Cerebellar cortex (tissue), 1 donor: ENCODE measurements at places on chromosomes 3 and 15.

DNA sequence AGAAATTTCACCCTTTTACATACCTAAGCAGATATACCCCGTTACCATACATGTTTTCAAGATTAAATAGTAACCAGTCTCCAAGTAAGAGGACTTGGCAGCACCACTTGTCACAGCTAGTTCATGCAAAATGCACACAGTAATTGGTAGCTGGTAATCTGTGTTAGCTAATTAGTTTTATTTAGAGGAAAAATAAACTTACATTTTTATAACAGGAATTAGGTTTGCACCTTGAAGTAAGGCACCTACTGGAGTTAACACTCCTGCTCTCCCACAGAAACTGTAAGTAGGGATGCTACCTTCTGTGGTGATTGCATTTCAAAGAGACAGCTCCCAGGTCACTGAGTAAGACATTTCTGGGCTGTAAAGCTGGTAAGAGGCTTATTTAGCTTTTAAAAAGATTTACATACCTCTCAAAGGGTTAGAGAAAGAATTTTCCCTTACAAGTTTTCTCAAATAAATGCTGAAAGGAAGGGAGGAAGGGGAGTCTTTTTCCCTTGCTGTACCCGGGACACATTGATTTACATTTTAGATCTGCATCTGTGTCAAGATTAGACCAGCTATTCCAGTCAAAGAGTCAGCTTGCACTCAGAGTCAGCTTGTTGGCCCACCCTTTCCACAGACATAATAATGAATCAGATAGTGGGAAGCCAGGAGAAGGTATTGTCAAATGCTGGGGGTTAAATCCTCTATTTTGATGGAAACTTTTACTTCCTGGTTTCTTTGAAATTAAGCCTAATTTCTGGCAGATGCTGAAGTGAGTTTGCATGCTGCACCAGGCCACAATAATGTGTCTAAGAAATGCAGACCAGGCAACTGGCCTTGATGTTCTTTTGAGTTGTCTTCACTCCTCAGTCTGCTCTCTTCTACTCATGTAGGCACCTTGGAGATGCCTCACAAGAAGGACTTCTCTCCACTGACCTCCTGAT is 77.6 kb upstream of the CHD2 start:
- peak; percentile 65 for DNase-seq

GRCh38 chr3:170907637-170908234 is 701 bp downstream of the EIF5A2 start:
- no peak for DNase-seq

GRCh38 chr15:75063338-75063737 is 39.9 kb downstream of the PPCDC start:
- DNase-seq: no peak

DNA sequence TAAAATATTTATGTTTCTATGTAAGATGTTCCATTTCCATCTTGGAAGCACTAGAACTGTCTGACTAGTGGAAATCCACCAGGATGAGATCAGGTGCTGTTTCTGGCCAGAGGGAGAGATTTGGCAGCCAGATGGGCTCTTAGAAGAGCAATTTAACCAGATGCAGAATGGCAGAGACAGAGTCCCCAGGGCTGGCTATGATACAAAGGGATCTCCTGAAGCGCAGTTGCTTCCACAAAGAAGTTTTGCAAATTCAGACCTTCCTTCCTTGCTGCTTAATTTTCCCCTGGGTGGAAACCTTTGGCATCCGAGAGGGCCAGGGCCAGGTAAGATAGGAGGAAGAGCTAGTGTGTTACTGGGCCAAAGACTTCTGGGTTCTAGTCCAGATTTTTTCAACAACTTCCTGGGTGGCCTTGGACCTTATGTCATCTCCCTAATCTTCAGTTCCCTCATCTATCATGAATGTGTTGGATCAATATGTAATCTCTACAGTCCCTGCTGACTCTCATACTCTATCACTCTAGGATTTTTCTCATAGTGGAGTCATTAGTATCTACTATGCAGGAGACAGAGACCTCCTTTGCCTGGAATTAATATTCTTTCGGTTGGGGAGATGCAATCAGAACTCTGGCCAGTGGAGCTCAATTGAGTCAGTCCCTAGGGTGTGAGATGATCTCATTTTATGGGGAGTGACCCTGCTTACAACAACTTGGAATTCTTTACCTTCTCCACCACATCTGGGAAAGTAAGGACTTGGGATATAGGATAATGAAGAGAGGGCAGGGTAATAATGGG is 41.1 kb upstream of the NDUFB4 start:
- peak; percentile 13 for DNase-seq

- no peak for DNase-seq
Observed at GRCh38 chr15:68734352-68734751, 86.3 kb downstream of the ANP32A start.

DNA sequence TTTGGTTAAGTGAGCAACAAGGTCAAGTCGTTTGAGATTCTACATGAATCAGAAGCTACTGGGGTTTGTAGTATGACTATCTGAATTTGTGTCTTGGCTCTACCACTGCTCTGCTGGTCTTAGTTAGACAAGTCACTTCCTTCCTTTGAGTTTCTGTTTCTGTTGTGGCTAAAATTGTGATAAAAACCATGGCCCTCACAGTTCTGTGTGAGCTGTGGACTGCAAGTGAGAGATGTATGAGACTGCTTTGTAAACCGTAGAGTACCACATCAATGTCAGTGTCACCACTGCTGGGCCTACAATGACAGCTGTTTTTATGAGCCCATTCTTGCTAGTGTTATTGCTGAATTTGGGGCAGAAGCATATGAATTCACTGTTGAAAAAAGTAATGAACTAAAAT is 32.7 kb downstream of the RARB start:
- DNase-seq: no peak

DNA sequence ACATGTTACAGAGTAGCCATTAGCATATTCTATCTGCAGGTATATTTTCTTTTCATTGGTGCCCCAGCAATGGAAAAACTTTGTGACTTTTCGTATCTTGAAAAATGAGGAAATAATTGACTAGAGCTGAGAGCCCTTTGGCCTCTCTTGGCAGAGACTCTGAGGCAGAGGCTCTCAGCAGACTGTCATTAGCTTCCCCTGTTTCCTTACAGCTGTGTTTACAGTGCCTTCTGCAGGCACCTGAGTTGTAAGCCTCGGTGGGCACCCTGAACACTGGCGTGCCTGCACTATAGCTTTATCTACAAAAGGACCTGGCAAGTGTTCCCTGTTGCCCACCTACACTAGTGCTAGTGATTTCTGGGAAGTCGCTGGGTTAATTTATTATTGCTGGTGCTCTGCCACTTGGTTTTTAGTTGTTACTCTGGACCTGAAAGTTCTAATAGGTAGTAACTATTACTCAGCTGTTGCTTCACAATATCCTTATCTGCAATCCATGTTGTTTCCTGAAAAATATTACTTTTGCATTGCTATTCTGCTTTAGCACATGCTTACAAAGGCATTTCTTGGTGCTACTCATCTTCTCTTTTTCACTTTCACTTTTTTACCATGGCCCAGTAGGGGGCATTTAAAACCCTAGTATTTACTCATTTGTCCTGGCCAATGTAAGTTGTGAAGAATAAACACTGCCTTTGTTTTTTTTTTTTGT is 7.8 kb upstream of the GPR171 start:
- DNase-seq: no peak

GRCh38 chr3:120636795-120637401 is 40.8 kb downstream of the NDUFB4 start:
- DNase-seq: no peak

GRCh38 chr3:126524429-126524988 is 554 bp downstream of the CHST13 start:
- no peak for DNase-seq

DNA sequence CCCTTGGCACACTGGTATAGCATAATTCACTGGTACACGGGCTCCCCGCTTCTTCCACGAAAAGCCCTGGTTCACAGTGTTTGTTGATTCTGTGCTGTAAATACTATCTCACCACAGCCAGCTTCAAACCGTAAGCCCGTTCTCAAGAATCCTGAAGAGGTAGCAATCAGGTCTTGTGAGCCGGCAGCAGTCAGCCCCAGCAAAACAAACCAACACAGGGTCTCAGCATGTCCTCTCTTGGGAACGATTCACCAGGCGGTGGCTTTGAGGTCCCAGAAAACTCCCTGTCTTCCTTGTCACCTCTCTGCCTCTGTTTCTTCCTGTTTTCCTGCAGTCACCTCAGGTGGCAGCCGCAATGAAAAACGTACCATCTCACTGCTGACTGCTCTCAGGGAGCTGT is 19.1 kb upstream of the FAM3D start:
- no peak for DNase-seq

GRCh38 chr3:42800251-42800650 is 4.0 kb downstream of the HIGD1A start:
- no peak for DNase-seq

DNA sequence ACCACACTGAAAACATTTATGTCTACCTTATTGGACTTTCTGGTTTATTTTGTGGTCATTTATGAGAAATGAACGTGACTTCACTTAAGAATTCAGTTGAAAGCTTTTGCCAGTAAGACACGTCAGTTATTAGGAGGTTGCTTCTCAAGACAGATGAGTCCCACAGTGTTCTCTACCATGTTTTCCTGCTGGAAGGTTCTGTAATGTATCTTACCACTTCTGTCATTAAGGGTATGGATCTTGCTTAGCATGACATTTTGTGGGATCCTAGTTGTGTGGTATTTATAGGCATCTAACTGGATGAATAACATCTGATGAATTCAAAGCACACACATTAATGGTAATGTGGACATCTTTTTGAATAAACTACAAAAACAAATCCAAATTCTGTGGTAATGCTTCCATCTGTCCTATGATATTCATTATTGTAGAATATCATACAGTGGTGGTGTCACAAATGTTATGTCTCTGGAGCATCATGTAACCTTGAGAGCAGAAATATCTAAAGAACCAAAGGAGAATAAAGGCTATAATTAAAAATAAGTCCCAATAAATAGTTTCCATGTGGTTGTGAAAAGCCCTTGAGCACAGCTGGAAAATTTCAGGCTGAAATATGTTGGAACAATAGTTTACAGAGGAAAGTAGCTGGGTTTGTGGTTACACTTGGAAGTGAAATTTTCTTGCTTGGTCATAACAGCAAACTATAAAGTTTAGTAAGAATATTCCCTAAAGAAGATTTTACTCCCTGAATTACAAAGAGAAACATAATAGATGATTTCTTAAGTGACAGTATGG is 61.5 kb downstream of the C3orf38 start:
- DNase-seq: no peak

DNA sequence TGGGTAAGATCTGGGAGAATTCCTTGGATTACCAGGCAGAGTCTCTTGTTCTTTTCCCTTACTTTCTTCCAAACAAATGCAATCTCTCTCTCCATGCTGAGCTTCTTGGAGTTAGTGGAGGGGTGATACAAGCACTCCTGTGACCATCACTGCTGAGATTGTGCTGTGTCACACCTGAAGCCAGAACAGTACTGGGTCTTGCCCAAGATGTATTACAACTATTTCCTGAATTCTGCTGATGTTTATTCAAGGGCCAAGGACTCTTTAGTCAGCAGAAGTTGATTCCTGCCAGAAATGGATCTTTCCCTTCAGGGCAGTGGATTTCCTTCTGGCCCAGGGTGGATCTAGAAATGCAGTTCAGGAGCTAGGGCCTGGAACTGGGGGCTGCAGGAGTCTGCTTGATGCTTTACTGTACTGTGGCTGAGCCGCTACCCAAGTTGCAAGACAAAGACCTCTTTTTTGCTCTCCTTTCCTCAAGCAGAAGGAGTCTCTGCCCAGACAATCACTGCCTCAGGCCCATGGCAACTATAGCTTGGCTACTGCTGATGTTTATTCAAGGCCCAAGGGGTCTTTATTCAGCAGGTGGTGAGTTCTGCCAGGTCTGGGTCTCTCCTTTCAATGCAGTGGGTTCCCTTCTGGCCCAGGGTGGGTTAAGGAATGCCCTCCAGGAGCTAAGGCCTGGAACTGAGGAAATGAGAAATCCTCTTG is 98.8 kb downstream of the SH3GL3 start:
- no peak for DNase-seq

DNA sequence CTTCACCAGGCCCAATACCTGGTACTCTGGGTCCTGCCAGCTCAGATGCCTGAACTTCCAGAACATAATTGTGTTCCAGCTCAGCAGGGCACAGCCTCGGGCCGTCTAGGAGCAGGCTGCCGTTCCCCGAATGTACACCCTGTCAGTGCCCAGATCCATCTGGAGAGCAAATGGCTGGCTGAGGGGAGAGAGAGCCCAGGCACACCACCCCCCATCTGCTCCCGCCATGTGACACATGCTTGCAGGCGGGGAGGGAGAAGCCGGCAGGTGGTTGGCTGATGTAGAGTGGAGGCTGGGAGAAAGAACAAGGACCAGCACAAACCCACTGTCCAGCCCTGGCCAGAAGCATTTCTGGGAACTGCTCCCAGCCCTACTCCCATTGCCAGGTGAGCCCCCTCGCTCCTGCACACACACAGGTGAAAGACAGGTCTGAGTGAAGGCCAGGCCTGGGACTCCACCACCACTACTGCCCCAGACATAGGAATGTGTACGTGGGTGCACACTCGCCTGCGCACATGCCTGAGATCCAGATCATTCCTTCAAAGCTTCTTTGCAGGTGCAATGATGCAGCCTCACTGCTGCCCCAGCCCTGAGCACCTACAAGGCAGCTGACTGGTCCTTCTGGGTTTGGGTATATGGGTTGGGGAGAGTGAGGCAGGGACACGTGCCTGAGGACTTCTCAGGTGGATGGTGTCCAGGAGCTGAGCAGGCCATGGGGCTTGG is 53.5 kb downstream of the SEMA5B start:
- peak; percentile 95 for DNase-seq

DNA sequence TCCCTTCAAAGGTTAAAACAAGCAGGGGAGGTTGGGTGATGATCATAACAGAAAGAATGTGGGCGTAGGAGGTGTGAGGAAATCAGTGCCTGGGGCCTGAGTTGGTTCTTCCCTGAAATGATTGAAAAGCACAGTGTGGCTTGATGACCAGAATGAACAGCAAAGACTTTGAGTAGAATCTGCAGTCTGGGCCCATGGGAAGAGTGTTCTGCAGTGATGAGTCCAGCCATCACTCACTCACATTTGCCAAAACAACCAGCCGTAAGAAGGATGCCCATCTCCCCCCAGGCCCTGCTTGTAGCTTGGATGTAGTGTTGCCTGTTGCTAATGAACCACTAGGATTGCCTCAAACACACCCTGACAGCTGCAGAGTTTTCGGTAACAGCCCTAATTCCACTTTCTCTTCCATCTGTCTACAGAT is 67.9 kb downstream of the VGLL3 start:
- DNase-seq: no peak

- DNase-seq: no peak
Observed at GRCh38 chr3:45978006-45978761, 17.4 kb downstream of the FYCO1 start.

DNA sequence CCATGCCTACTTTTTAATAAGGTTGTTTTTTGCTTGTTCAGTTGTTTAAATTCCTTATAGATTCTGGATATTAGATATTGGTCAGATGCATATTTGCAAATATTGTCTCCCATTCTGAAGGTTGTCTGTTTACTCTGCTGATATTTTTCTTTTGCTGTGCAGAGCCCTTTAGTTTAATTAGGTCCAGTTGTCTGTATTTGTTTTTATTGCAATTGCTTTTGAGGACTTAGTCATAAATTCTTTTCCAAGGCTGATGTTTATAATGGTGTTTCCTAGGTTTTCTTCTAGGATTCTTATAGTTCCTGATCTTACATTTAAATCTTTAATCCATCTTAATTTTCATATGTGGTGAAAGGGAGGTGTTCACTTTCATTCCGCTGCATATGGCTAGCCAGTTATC is 77.4 kb downstream of the PTPRG start:
- no peak for DNase-seq

- DNase-seq: no peak
Observed at GRCh38 chr15:98034731-98035130, 74.2 kb downstream of the ARRDC4 start.
